ENCODE measurements at places on chromosomes 5 and 9.

DNA sequence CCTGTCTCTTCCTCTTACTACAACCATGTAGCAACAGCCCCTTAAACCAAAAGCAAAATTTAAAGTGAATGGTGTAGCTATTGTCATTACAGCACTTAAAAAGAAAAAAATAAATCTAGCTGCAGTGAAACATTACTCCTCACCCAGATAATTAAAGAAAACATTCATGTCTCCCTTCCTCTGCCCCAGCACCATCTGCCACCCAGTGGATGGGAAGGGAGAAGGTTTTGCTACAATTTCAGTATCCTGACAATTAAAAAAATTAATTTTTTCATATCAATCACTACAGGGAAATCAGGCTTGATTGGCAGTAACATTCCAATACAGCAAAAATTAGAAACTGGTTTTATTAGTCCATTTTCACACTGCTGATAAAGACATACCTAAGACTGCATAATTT lies 147.4 kb upstream of the PUM3 start:
- no peak for DNase-seq

DNA sequence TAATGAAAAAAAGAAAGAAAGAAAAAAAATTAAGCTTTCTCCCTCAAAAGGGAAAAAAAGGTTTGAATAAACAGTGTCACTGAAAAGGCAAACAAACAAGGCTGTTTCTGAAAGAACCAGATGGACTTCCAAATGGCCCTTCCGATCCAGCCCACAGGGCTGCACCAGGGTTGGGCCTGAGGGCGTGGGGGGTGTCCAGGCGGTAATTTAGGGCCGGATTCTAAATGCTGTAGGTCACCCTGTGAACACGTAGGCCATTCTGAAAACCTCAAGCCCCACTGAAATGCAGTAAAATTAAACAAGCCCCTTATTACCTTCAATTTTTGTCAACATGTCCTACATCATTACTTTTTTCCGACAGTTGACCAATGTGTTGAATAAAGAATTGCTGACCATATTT lies 132.1 kb downstream of the HSD17B3 start:
- no peak for DNase-seq

DNA sequence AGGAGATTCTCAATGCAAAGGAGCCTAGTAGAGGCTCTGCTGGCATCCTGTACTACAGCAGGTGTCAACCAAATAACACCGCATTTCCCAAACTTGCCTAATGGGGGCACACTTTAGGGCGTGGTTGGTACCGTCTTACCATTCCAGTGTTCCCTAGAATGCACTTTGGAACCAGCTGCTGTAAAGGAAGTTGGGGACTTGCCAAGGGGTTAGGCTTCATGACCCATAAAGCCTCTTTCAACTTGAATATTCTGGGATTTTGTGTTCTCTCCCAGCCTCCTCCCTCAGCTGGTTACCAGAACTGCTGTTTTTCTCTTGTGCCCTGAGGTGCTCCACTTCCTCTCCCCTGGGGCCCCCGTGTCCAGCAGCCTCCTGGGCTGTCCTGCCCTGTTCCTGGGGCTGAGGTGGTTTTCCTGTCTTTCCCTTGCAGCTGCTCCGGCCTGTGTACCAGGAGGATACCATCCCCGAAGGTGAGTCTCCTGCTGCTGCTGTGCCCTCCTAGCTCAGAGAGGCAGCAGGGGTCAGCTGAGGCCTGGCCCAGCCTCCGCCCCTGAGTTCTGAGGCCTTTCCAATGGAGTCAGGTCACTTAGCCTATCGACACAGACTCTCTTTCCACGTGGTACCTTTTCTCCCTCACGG lies 44.7 kb downstream of the RGS3 start:
- no peak for DNase-seq

GRCh38 chr9:124210697-124211096 lies 47.1 kb upstream of the NEK6 start:
- DNase-seq: no peak

- DNase-seq: no peak
Observed at GRCh38 chr5:151039665-151040064, 19.3 kb downstream of the GPX3 start.

- no peak for DNase-seq
Observed at GRCh38 chr5:76947082-76947503, 5.8 kb upstream of the CRHBP start.

- DNase-seq: no peak
Observed at GRCh38 chr9:32738501-32739172, 44.7 kb upstream of the TMEM215 start.

- no peak for DNase-seq
Observed at GRCh38 chr5:169716287-169716686, 79.2 kb downstream of the DOCK2 start.

GRCh38 chr9:82543726-82544125 lies 519.2 kb downstream of the RASEF start:
- no peak for DNase-seq

DNA sequence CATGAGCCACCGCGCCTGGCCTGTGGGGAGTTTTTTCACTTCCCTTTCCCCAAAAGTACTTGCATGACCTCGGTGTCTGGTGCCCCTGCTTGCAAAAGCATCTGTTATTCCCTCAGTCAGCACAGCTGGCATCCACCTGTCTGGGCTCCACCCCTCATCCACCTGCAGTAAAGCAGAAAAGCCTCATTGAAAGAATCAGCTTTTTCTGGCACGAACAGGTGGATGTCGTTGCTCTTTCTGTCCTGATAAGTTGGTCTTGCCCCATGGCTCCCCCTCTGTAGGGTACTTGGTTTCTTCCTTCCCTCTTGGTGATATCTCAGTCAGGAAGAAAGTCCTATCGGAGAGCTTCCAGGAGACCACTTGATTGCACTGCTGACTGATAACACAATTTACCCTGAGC lies 37.4 kb downstream of the WWC1 start:
- no peak for DNase-seq

DNA sequence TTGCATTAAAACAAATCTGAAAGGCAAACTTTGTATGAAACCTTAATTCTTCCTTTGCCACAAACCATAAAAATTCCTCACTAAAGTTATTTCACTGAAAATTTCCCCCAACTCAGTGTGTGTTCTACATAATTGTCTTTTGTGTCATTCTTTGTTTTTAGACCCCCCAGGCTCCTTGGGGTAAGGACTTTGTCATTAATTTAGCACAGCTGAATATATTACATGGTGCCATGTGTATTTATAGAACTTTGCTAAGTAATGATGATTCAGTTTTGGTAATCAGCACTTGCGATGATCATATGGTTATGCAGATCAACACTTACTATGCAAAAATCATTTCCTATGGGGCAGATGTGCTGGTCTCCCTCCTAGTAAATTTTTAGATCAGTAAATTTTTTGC lies 712.1 kb upstream of the MEF2C start:
- no peak for DNase-seq

- no peak for DNase-seq
Observed at GRCh38 chr9:68669218-68669617, 35.8 kb upstream of the PIP5K1B start.

- DNase-seq: no peak
Observed at GRCh38 chr5:129204525-129204924, 110.0 kb downstream of the ISOC1 start.

- no peak for DNase-seq
Observed at GRCh38 chr9:35736201-35736633, 3.8 kb downstream of the CREB3 start.

- no peak for DNase-seq
Observed at GRCh38 chr5:34586117-34586885, 69.8 kb upstream of the RAI14 start.

DNA sequence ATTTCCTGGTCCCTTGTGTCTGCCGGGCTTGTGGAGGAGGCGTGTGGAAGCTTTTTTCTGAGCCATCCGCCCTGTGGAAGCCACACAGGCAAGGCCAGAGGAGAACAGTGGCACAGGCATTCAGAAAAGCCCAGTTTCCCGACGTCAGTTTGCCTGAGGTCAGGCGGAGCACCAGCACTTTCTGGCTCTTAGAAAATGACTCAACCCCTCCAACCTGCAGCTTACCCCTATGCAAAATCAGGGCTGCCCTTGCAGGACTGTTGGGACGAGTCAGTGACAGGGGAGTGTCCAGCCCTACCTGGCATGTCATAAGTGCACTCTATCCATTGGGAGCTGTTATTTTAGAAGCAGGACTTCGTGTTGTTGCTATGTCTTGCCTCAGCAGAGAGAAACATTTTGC lies 216.0 kb downstream of the NR3C1 start:
- no peak for DNase-seq
